Naive thymus-derived CD4-positive, alpha-beta T cell (primary cell): ENCODE measurements at places on chromosomes 2 and 18. TPM values are rescaled to one million over a fixed set of nuclear protein-coding genes. Genes with fewer than 3 reads are reported as not detected.

Gene OR6B2
- not detected for total RNA-seq

Gene SLC35G4
- total RNA-seq = not detected

Gene CNTNAP5
- not detected for total RNA-seq

Gene CELF4
- total RNA-seq = not detected

Gene CD28
- total RNA-seq = 212 TPM

Gene UNC80
- total RNA-seq = not detected in 2 replicates

Gene KCNS3
- total RNA-seq = not detected

Gene SH2D6
- total RNA-seq = not detected

Gene HOXD10
- total RNA-seq = not detected

Gene GTF3C2
- 78.3 TPM for total RNA-seq

Gene ARHGAP15
- 183 TPM for total RNA-seq

Gene UCN
- 6.5 TPM for total RNA-seq

Gene MLPH
- total RNA-seq = not detected

Gene TRIB2
- total RNA-seq = 125 TPM

Gene DTYMK
- 12.9 TPM for total RNA-seq

Gene VAMP8
- 83.2 TPM for total RNA-seq

Gene SULT1C4
- total RNA-seq = not detected in 2 replicates

Gene FOXD4L1
- total RNA-seq = 0.60 TPM

Gene DNAH7
- not detected for total RNA-seq

Gene ALPP
- total RNA-seq = not detected

Gene PROC
- total RNA-seq = not detected

Gene MC5R
- not detected for total RNA-seq

Gene B3GNT7
- 1.5 TPM for total RNA-seq

Gene UPP2
- total RNA-seq = not detected in 2 replicates

Gene UGT1A9
- total RNA-seq = not detected

Gene LRP1B
- total RNA-seq = not detected in 2 replicates

Gene WDR12
- total RNA-seq = 18.7 TPM

Gene LBX2
- 0.44 TPM for total RNA-seq

Gene POTEI
- total RNA-seq = not detected

Gene ARHGAP25
- 116 and 124 TPM in 2 replicates for total RNA-seq

Gene HAAO
- total RNA-seq = 1.8 TPM

Gene GRP
- not detected for total RNA-seq

Gene COL4A4
- not detected for total RNA-seq

Gene GKN1
- total RNA-seq = not detected

Gene CAPN13
- total RNA-seq = not detected

Gene RNF138
- total RNA-seq = 76.4 TPM

Gene GALNT13
- total RNA-seq = not detected

Gene SCN9A
- 0.64 TPM for total RNA-seq

Gene C2orf72
- 0.33 and 0.60 TPM in 2 replicates for total RNA-seq

Gene KCNJ3
- total RNA-seq = not detected

Gene CREG2
- total RNA-seq = not detected

Gene HNMT
- total RNA-seq = 2.2 TPM

Gene RTKN
- 1.3 TPM for total RNA-seq

Gene SLC40A1
- total RNA-seq = 17.6 TPM
